ENCODE measurements at places on chromosomes 13 and 19. TPM values are rescaled to one million over a fixed set of nuclear protein-coding genes. Genes with fewer than 3 reads are reported as not detected.

CDC34 gene
- 45.2 TPM for polyA plus RNA-seq

PNMA8A gene
- polyA plus RNA-seq, result 0.02 TPM

PNMA8B gene
- 0.14 TPM for polyA plus RNA-seq

SLC25A41 gene
- 1.4 TPM for polyA plus RNA-seq

VSTM2B gene
- not detected for polyA plus RNA-seq

BRME1 gene
- polyA plus RNA-seq, result 13.0 TPM

IL17D gene
- polyA plus RNA-seq, result 0.35 TPM

KLK4 gene
- polyA plus RNA-seq, result 0.18 TPM

TMEM238 gene
- polyA plus RNA-seq, result 0.98 TPM

ADGRE3 gene
- polyA plus RNA-seq, result 0.07 TPM

NAPSA gene
- 0.28 TPM for polyA plus RNA-seq

ATP1A3 gene
- polyA plus RNA-seq, result 0.12 TPM

KANK3 gene
- polyA plus RNA-seq, result 5.2 TPM

COX6B2 gene
- polyA plus RNA-seq, result 0.53 TPM

ZNF737 gene
- 1.0 TPM for polyA plus RNA-seq

SHISA2 gene
- polyA plus RNA-seq, result 0.04 TPM

PNMA8C gene
- not detected for polyA plus RNA-seq

RNF113B gene
- polyA plus RNA-seq, result not detected

SLC6A16 gene
- polyA plus RNA-seq, result 0.79 TPM

PRTN3 gene
- polyA plus RNA-seq, result not detected

FUT2 gene
- 51.8 TPM for polyA plus RNA-seq

ZNF223 gene
- 2.6 TPM for polyA plus RNA-seq

ZNF525 gene
- polyA plus RNA-seq, result 3.2 TPM

CCDC70 gene
- polyA plus RNA-seq, result not detected

KLK2 gene
- polyA plus RNA-seq, result not detected

RBM42 gene
- 47.8 TPM for polyA plus RNA-seq

THOP1 gene
- 56.5 TPM for polyA plus RNA-seq

RETN gene
- 2.1 TPM for polyA plus RNA-seq

MEDAG gene
- 1.7 TPM for polyA plus RNA-seq

KIR2DL1 gene
- polyA plus RNA-seq, result not detected

TBXA2R gene
- 0.59 TPM for polyA plus RNA-seq

KLK12 gene
- 427 TPM for polyA plus RNA-seq

CALR3 gene
- polyA plus RNA-seq, result not detected

C19orf73 gene
- polyA plus RNA-seq, result 5.4 TPM

RAB3A gene
- polyA plus RNA-seq, result 1.1 TPM

ZBTB32 gene
- 0.07 TPM for polyA plus RNA-seq

ANGPTL8 gene
- polyA plus RNA-seq, result 0.15 TPM

OR1M1 gene
- polyA plus RNA-seq, result not detected

RPL36 gene
- 1,592 TPM for polyA plus RNA-seq

HCST gene
- 6.7 TPM for polyA plus RNA-seq

SMIM24 gene
- 0.02 TPM for polyA plus RNA-seq

ZC3H13 gene
- 7.9 TPM for polyA plus RNA-seq

ZNF419 gene
- polyA plus RNA-seq, result 2.9 TPM

ZNF536 gene
- polyA plus RNA-seq, result 0.57 TPM

CYP4F8 gene
- polyA plus RNA-seq, result 0.10 TPM

ZNF285 gene
- 0.64 TPM for polyA plus RNA-seq

All from esophagus (tissue), 2 donors.